Activated CD4-positive, alpha-beta T cell treated with anti-CD3 and anti-CD28 coated beads, Interleukin-10, Interleukin-2, amounts not matched to agents 100 ng/mL and 50 ng/mL, durations not matched to agents 16 hours and 8 hours (primary cell): ENCODE measurements at places on chromosomes 11 and 22.
A peak's percentile ranks its signal among the peaks of the same experiment; 100 is the strongest.

GRCh38 chr11:128411812-128412211 lies 175.5 kb downstream of the ETS1 start:
- no peak for DNase-seq

DNA sequence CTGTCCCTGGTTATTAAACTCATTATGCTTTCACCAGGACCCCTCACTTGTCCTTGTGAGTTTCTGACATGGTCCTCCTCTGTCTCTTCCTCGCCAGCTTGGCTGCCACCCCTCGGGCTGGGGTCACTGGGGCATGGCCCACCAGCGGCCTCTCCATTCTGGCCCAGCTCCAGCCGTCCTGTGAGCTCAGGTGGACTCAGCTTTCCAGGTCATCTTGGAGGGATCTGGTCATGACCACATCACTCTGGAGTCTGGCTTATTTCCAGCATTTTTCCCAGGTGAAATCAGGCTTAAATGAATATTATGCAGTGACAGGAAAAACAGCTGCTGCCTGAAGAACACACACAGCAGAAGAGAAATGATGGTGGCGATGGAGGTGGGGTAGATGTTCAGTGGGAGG lies 224.5 kb downstream of the ADAMTS15 start:
- DNase-seq = no peak

GRCh38 chr11:93133488-93134109 lies 64.2 kb downstream of the SLC36A4 start:
- no peak for DNase-seq

- no peak for DNase-seq
These were observed 58.0 kb upstream of the KIRREL3 start for GRCh38 chr11:127058524-127058923.

DNA sequence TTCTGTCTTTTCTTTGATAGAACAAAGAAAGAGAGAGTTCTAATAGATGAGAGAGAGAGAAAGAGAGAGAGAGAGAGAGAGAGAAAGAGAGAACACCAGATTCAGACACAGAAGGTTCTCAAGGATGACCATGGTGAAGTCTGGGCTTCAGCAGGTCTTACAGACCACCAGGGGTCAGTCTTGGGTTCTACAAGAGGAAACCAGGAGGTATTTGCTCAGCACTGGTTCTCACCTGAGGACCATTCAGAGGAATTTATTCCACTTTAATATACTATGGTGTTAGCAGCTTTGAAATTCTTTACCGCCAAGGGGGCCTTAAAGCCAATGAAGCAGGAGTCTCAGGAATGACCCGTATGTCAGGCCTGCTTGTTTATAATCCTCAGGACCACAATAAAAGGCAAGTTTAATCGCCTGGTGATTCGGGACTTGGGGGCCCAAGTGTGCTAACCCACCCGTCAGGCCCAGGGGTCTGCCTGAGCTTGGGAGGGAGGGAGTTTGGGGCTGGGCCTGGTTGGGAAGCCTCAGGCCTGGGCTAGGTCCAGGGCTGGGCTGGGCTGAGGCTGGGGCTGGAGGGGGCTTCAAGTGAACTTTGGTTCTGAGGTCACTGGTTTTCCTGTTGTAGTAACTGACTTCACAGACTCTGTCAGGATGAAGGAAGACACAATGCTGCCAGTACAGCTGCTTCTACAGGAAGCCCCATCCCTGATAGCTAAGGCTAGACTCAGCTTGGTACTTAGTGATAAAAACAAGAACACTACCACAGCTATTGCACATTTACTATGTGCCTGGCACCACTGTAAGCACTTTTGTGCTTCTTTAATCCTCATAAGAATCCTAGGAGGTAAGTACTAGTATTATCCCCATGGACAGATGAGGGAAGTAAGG lies 179.2 kb upstream of the ZBED5 start:
- peak; percentile 48 for DNase-seq

- DNase-seq = no peak
These were observed 189.0 kb upstream of the NARS2 start for GRCh38 chr11:78763664-78764063.

- DNase-seq = no peak
These were observed 12.2 kb downstream of the ARAP1 start for GRCh38 chr11:72740060-72740424.

DNA sequence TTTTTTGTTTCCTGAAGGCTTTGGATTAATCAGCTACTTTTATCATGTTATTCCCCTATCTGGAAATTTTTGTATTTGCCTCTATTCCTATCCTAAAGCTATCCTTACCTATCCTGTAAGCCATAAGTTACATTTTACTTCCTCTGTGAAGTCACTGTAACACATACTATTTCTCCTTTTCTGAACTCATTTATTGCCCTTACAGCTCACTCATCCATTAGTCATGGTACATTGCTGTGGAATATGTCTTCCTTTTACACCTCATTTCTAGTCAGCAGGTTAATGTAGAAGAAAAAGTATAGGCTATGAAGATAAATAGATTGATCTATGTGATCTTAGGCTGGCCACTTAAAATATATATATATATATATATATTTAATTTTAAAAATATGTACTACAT lies 28.0 kb downstream of the SWAP70 start:
- DNase-seq = no peak

DNA sequence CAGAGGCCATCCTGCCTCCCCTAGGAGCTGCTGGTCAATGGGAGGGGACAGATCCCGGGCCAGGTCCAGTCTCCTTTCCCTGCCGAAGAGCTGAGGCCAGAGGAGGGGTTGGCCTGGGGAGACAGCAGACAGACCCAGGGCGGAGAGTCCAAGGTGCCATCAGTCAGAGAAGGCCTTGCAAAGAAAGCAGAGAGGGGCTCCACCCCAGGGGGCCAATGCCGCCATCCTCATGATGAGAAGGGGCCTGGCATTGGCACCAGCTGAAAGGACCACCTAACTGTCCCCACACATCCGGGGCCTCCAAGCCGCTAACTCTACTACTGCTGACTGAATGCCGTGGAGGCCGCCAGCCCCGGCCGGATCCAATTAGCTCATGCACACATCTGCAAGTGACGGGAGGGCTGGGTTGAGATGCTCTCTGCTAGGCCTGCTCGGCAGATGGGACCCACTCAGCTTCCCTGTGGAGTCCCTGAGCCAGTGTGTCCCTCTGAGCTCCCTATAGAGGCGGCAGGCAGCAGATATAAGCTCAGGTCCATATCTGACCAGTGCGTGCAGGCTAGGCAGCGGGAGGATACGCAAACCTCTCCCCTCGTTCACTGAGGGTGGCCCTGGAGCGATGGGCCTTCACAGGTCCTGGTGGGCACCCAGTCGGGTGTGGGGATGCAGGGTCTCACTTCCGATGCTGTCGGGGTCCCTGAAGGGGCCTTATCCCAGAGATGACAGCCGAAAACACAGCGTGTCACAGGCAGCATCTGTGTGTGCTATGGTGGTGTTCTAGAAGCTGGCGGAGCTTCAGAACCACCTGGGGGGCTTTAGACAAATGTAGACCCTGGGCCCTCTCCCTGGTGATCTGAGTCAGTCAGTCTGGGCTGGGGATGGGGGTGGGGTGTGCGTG lies 183.9 kb downstream of the CTTN start:
- DNase-seq = no peak

- DNase-seq = no peak
These were observed 68.5 kb upstream of the C11orf58 start for GRCh38 chr11:16669799-16670415.

- no peak for DNase-seq
These were observed 10.3 kb upstream of the OR56A1 start for GRCh38 chr11:6040874-6041273.

DNA sequence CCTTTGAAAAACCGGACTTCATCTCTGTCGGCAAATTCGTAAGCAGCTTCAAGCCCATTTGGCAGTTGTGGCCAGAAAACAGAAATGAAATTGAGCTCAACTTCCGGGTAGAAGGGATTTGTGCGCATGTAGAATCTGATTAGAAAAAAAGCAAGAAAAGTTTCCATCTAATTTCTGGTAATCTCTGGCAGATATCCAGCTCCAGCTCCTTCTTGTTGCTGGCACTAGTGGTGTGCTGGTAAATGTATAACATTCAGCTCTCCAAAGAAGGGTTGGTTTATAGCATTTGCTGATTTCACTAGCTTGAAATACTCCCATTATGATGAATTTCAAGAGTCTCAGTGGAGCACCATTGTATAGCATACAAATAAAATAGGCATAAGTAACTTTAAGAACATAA lies 5.4 kb downstream of the MMP1 start:
- no peak for DNase-seq

- DNase-seq = no peak
These were observed 96.0 kb upstream of the BDNF start for GRCh38 chr11:27795955-27796861.

GRCh38 chr11:66220566-66220935 lies 47.9 kb upstream of the RAB1B start:
- DNase-seq = no peak

DNA sequence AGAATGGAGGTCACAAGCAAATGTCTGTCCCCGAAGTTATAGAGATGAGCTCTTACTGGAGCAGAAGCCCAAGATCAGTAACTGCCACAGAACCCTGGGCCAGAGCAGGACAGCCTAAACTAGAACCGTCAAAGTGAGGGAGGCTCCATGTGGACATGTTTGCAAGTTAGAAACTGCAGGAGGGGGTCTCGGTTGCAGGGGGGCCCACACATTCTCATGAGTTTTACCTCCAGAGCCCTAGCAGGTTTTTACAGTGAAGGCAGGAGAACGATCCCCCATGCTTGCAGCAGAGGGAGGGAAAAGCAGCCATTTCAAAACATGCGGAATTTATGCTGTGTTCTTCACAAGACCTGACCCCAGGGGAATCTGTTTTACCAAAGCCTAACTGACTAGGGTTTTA lies 133.5 kb upstream of the B3GAT1 start:
- no peak for DNase-seq

DNA sequence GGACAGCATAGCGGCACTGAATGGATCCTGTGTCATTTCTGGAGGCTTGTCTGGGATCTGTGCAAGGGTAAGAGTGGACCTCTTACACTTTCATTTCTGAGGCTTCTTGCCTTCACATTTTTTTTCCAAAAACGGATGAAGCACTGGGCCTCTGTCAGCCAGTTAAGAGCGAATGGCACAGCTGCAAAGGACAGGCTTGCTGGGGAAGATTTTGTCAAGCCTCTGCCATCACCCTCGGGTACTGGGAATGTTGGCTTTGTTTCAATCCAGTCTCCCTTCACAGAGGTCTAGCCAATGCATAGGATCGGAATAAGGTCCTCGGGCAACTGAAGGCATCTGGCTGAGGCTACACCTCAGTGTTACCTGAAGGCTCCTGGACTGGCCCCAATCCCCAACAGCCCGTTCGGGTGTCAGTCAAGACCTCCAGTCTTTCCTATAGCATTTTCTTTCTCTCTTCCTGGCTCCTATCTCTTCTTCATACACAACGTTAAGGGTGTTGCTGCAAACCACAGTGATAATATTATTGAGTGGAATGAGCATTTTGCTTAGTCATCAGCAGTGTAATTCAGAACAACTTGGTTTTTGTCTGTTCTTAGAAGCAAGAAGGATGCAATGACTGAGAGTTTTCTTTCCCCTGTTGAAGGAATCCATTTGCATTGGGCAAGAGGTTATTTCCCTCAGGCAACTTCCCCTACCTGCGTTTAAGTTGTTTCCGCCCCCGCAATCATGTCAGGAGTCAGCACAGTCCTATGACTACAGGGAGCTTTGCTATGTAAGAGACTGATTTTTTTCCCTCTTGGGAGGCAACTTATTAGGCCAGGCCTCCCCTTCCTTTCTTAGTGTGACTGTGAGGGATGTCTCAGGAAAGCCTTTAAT lies 22.8 kb downstream of the NPAT start:
- DNase-seq = peak; percentile 82

- DNase-seq = no peak
These were observed 9.2 kb upstream of the TOP3B start for GRCh38 chr22:21991774-21992173.

GRCh38 chr11:33907421-33907820 lies 15.5 kb upstream of the LMO2 start:
- no peak for DNase-seq

DNA sequence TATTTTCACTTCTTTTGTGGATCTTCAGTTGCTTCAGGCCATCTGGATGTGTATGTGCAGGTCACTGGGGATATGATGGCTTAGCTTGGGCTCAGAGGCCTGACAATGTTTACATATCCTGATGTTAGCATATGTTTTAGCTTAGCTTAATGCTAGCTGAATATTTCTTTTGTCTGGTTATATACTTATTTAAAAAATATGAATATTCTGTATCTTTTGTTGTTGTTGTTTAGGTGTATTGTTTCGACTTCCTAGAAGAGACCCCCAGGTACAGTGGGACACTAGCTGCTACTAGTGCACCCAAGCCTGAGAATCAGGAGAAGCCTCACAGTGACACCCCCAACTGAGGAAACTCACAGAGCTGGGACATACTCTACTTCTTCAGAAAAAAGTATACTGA lies at the start of gene KDM4E:
Gene KDM4E, plus strand, starts transcription at position 301 of the 400 bp plus-strand sequence. CDS start 300 bp downstream, outside the sequence.
- DNase-seq = no peak

DNA sequence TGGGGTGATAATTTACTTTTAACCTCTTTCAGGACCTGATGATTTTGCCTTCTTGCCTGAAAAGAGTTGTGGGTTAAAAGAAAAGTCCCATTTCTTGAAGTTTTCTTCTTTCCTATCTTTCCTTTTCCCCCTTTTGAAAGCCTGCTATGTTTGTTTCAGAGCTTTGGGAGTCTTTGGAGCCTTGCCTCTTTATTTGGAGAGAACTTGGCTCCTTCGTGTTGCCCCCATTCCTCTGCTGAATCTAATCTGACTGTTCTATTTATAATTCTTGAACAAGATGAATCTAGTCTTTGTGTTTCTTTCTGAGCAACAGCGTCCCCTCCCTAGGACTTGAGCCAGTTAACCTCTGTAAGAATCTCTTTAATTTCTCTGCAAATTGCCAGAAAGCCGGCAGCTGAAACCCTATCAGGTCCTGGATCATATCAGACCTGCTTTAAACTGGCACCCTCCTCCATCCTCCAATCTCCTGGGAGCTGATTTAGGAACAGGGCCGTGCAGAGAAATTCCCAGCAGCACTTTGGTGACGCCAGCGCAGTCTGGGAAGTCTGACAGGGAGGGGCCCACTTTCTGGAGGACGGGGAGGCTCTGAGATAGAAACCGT lies 289.1 kb upstream of the SORL1-AS1 start:
- no peak for DNase-seq

- peak; percentile 8 for DNase-seq
These were observed 332 bp downstream of the TEAD1 start for GRCh38 chr11:12674571-12674935.

DNA sequence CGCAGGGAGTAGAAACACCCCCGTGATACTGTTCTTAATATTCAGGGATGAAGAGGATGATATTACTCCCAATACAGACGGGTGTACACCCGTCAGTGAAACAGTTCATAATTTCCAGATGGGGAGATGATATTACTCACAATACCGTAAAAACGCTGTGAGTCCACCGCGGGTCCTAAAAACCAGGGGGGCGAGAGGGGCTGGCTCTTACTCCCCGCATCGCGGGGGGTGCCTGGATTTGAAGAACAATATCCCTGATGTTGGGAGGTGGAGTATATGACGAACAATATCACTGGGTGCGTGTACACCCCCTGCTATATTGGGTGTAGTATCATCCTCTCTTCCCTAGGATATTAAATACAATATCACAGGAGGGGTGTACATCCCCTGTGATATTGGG lies 20.5 kb upstream of the APOL5 start:
- DNase-seq = peak; percentile 10
